Natural killer cell treated with Interleukin-12 subunit alpha and Interleukin-12 subunit beta and Interleukin-15 and Interleukin-18, amount 100 ng/mL, for 72 hours (primary cell): ENCODE measurements at places on chromosomes 13 and 19. TPM values are rescaled to one million over a fixed set of nuclear protein-coding genes. Genes with fewer than 3 reads are reported as not detected.

Gene SHISA7
- total RNA-seq: not detected

Gene KLK15
- total RNA-seq: not detected

Gene KLK14
- 2.2 TPM for total RNA-seq

GRCh38 chr13:113466383-113466782 is 13.1 kb upstream of the ADPRHL1 start:
- no peak overlapping the region for H3K27ac ChIP-seq
- no peak for DNase-seq
- H3K27me3 ChIP-seq: no peaks in the 10 kb centered on the region
- no peaks in the 10 kb centered on the region for H3K36me3 ChIP-seq
- H3K4me1 ChIP-seq: peaks cover 6% of the 10 kb centered on the region

GRCh38 chr13:50518131-50518530 is 325.4 kb downstream of the DLEU7 start:
- no peak for DNase-seq
- peaks cover 6% of the 10 kb centered on the region for H3K4me1 ChIP-seq
- H3K27ac ChIP-seq: no peak overlapping the region
- H3K36me3 ChIP-seq: no peaks in the 10 kb centered on the region
- H3K27me3 ChIP-seq: no peaks in the 10 kb centered on the region
- no peak overlapping the region for H3K4me3 ChIP-seq

DNA sequence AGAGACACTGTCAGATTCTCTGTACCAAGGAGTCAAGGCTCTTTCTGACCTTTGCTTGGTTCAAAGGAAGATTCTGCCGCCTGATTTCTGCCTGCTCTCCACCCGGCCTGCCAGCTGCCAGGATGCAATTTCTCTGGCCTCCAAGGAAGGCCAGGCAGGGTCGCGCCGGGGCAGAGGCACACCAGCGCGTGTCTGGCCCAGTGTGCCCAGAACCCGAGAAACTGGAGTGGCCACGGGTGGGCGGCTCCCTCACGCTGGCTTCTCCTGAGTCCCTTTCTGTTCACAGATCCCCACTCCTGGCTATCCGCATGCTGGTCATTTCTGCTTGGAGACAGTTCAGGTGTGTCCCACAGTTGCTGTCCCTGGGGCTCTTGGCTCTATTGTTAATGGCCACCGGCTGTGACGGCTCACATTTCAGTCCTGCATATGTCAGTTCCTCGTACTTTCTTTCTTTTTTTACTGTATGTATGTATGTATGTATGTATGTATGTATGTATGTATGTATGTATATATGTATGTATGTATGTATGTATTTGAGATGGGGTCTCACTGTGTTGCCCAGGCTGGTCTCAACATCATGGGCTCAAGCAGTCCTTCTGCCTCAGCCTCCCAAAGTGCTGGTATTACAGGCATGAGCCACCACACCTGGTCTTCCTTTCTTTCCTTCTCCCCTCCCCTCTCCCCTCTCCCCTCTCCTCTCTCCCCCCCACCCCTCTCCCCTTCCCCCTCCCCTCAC is 16.9 kb downstream of the TMPRSS9 start:
- no peaks in the 10 kb centered on the region for H3K27me3 ChIP-seq
- DNase-seq: no peak
- no peak overlapping the region for H3K4me3 ChIP-seq
- no peaks in the 10 kb centered on the region for H3K4me1 ChIP-seq
- peak overlapping the region; percentile 83 for H3K27ac ChIP-seq

DNA sequence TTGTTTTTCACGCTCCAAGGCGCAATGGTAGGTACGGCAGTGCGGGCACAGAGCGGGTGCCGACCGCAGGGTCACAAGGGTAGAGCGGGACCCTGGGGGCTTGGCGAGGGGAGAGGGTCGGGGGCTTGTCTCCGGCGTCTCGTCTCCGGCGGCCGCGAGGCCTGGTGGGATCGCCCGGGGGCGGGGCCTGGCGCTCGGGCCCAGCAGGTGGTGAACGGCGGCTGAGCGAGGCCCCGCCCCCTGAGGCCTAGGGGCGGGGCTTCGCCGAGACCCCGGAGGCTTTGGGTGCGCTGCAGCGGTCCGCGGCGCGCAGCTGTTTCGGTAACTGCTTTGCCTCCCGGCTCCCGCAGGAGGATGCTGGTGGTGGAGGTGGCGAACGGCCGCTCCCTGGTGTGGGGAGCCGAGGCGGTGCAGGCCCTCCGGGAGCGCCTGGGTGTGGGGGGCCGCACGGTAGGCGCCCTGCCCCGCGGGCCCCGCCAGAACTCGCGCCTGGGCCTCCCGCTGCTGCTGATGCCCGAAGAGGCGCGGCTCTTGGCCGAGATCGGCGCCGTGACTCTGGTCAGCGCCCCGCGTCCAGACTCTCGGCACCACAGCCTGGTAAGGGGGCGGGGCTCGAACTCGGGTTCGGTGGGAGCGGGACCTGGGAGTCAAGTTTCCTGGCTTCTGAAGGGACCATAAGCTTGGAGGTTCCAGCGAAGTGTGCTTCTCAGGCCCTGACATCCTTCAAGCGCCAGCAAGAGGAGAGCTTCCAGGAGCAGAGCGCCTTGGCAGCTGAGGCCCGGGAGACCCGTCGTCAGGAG is at the start of gene TSEN34:
Gene TSEN34, plus strand, starts transcription at position 298 of the 800 bp plus-strand sequence. Its CDS starts 57 bp downstream, at position 355.
- peaks cover 30% of the 10 kb centered on the region for H3K4me1 ChIP-seq
- H3K27me3 ChIP-seq: no peaks in the 10 kb centered on the region
- H3K4me3 ChIP-seq: peak within 1 kb of the TSS; percentile 87
- peak; percentile 93 for DNase-seq
- H3K27ac ChIP-seq: peak within 1 kb of the TSS; percentile 93

- no peak overlapping the region for H3K27ac ChIP-seq
- peaks cover 8% of the 10 kb centered on the region for H3K36me3 ChIP-seq
- no peaks in the 10 kb centered on the region for H3K27me3 ChIP-seq
Observed at GRCh38 chr13:48493851-48494250, 39.0 kb downstream of the RCBTB2 start.

GRCh38 chr19:6209233-6209632 is 70.5 kb downstream of the MLLT1 start:
- no peaks in the 10 kb centered on the region for H3K4me1 ChIP-seq
- no peaks in the 10 kb centered on the region for H3K27me3 ChIP-seq
- DNase-seq: no peak
- no peaks in the 10 kb centered on the region for H3K36me3 ChIP-seq
- H3K4me3 ChIP-seq: no peak overlapping the region
- no peak overlapping the region for H3K27ac ChIP-seq

Gene NR2C2AP
- total RNA-seq: 34.0 TPM

Gene ZIK1
- 4.8 TPM for total RNA-seq

- peaks cover 22% of the 10 kb centered on the region for H3K27me3 ChIP-seq
- no peak overlapping the region for H3K4me3 ChIP-seq
- H3K4me1 ChIP-seq: no peaks in the 10 kb centered on the region
- no peak for DNase-seq
Observed at GRCh38 chr13:95003019-95003813, 290.9 kb upstream of the SOX21 start.

DNA sequence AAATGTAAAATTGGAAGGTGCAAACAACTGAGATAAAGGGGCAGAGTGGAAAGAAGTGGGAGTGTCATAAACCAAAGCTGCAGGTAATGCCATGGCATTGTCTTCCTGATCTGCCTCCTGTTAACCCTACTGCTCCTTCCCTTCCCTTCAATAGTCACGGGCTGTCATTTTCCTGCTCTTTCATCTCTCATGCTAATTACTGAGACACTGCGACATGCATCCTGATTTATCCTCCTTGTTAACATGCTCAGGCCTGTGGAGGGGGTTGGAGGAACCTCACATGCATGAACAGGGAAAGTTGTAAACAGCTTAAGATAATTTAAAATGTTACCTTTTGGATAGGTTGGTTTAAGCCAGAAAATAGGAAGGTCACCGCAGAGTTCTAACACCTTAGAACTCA is 27.2 kb downstream of the CNMD start:
- peaks cover 11% of the 10 kb centered on the region for H3K27me3 ChIP-seq
- no peaks in the 10 kb centered on the region for H3K36me3 ChIP-seq
- no peak for DNase-seq
- H3K4me1 ChIP-seq: no peaks in the 10 kb centered on the region
- H3K4me3 ChIP-seq: no peak overlapping the region

Gene BRME1
- 4.0 TPM for total RNA-seq
